Ammon's horn (tissue), 1 donor: ENCODE measurements at places on chromosomes 11 and 22.
A peak's percentile ranks its signal among the peaks of the same experiment; 100 is the strongest.

- no peak for DNase-seq
These were observed 222.3 kb downstream of the CTTN start for GRCh38 chr11:70620510-70621184.

DNA sequence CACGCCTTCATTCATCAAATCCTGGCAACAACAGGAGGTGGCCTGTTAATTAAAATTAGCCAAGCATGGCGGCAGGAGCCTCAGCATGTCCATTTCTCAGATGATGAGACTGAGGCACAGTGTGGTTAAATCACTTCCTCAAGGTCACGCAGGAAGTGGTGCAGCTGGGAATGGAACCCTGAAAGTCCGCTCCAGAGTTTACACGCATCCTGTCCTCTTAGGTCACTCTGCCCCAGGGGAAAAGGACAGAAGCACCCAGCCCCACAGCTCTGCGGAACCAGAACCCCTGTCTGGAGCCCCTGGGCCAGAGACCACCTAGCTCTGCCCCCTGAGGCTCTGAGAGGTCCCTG lies 19.6 kb downstream of the RPL3 start:
- no peak for DNase-seq

DNA sequence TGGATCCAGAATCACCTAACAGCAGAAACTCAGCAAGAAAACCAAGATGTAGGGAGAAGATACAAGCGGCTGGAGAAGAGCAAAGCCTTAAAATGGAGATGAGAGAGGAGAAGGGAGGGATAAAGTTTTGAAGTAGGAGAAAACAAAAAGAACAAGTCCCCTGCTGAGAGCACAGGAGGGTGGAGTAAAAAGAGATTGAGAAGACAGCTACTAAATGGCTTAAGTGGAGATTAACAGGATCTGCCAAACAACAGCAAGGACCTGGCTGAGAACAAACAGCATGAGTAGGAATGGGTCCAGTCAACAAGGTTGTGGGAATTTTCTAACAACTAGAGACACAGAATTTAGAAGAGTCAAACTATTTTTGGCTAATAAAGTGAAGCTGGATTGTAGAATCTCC lies 18.1 kb downstream of the BTG4 start:
- no peak for DNase-seq

DNA sequence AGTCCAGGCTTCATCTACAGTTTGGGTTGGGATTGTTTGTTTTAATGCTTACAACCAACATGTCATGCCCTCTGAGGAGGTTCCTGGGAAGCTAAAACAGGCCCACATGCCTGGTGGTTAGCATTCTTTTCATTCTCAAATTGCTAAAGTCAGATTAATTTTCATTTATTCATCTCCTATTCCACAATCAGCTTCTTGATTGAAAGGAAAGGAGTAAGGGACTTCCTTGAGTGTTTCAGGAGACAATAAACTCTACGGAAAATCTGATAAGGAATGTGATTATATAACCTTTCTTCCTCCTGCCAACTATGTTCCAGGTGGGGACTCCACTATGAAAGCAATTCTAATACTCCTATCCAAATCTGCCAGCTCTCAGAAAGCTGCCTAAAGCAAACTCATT lies 30.8 kb downstream of the MRTFA start:
- DNase-seq = no peak

DNA sequence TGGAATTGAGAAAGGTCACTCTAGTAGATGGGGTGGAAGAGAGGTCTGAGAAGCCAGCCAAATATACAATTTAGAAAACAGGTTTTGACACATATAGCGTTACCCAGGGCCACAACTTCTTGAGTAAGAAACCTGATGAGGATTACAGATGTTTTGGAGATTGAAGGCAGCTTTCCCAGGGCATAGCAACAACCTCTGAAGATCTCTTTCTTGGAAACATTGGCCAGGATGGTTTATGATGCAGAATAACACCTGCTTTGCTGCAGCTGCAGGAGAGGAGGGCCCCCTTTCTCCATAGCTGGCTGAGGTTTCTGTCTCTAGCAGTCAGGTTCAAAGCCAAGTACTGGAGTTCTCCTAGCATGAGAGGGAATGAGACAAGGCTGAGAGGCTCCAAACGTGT lies 75.1 kb upstream of the NUP50 start:
- no peak for DNase-seq

DNA sequence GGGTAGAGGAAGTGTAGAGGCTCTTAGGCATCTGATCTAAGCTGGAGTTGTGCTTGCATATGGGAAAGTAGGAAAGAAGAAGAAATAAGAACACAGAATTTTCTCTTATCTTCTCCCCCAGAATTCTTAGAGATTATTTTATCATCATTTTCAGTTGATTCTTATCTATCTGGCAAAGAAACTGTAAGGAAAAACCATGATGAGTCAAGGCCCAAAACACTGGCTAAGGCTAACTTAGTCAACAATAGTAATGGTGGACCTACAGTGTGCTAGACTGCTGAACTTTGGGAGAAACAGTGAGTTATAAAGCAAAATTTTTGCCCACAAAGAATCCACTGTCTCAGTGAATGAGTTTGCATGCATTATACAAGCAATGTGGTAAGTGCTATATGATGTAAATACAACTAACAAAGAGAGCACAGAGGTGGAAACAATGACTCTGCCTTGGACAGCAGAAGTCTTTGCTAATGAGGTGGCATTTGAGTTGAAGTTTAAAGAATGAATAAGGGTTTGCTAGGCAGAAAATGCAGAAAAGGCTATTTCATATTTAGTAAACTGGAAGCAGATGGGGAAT lies 344.5 kb upstream of the PLET1 start:
- peak; percentile 70 for DNase-seq

DNA sequence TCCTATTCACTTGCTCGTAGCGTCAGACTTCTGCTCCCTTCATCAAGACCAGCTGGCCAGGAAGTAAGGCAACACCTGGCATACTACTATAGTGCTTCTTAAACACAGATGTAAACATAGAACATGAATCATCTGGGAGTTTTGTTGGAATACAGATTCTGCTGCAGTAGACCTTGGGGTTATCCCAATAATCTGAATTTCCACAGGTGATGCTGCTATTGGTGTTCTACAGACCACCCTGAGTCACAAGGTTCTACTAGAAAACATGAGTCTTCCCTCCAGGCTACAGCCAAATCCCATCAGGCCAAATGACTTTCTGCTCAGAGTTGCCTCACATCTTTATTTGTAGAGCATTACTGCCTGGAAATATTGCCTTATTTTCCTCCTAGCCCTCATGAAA lies 175.2 kb downstream of the NELL1 start:
- DNase-seq = no peak

DNA sequence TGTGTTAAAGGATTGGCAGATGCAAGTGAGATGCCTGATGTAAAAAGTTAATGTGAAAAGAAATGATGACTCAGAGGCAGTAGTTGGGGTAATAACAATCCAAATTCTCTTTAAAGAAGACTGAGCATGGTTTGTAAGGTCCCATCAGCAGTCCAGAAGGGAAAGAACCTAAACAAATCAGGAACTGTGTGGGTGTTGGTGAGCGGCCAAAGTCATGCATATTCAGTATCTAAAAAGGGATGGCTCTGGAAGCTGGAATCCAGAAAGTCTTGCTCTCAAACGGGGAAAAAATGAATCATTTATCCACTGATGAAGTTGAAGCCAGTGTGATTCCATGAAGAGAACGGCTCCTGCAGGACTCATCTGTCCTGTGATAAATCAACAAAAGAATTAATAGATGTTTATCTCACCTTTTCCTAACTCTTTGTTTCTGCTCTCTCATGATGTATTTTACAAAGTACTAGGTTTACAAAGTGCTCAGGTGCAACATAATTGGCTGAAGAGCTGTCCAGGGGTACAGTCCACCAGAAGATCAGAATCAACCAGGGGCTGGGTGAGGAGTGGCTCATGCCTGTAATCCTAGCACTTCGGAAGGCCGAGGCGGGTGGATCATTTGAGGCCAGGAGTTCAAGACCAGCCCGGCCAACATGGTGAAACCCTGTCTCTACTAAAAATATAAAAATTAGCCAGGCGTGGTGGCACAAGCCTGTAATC lies 20.5 kb upstream of the SORL1-AS1 start:
- DNase-seq = peak; percentile 82

- peak; percentile 57 for DNase-seq
These were observed 2.9 kb upstream of the BTBD10 start for GRCh38 chr11:13465909-13466371.

DNA sequence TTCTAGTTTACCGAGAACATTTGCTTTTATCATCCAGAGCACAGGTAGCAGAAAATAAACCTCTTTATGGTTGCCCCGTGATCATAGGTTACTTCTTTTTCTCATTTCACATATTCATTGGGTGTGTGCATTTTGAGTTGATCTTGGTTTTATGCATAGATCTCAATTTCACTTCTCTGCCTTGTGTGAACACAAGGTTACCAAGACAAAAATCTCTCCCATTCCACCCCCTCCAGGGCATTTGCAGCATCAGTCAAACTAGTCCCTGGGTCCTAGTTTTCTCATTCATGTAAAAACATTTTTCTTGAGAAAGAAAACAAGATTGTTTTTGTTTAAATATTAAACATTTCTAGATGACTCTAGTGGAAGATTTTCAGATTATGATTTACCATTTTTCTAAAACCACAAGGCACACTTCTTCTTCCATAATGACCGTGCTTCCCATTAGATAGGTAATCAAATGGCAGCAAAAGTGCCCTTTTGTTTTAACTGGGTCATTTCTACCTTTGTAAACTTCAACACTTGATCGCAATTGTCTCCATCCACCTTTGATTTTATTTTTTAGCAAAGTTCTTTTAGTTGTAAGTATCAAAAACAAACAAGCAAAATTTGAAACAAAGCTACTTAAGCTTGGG lies 526.6 kb upstream of the CADM1 start:
- DNase-seq = no peak

DNA sequence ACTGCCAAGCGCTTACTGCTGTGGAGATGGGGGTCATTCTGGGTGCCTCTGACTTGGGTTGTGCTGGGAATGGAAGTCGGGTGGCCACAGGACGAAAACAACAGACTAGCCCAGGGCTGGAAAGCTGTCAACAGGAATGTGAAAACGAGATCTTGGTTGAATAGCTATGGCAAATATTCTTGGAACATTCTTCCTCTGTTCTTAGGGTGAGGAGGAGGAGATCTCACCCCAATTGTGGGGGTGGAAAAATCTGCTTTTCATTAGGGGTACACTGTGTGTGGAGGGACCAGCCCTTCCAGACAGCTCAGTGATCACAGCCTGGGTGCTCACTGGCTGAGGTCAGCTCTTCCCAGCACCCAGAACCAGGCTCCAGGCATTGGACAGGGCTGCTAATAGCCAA lies 52.0 kb upstream of the PRSS23 start:
- no peak for DNase-seq

DNA sequence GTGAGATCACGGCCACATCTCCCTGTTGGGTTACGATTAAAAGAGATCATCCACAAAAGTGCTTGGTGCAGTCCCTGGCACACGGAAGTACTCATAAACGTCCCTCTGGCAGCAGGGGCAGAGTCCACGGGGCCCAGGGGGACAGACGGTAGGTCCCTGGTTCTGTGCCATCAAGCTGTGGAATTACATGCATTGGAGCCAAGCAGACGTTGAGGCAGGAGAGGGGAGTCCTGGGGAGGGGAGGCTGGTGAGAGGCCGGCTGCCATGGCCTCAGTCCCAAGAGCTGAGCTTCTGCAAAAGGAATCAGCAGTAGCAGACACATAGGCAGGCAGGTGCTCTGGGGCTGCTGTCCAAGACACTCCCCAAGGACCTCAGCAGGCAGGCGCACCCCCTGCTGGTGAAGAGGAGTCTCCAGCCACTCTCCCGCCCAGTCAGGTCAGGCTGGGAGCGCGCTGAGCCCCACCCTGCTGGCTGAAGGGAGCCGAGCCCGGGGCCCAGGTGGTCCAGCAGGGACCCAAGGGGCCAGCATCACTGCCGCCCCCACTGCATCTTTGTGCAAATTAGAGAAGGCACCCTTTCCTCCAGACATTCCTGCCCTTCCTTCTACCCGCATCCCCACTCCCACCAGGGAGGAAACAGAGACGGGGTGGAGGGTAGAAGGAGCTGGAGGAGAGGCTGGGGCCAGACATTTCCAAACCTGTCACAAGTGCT lies 7.6 kb upstream of the KCTD17 start:
- no peak for DNase-seq

DNA sequence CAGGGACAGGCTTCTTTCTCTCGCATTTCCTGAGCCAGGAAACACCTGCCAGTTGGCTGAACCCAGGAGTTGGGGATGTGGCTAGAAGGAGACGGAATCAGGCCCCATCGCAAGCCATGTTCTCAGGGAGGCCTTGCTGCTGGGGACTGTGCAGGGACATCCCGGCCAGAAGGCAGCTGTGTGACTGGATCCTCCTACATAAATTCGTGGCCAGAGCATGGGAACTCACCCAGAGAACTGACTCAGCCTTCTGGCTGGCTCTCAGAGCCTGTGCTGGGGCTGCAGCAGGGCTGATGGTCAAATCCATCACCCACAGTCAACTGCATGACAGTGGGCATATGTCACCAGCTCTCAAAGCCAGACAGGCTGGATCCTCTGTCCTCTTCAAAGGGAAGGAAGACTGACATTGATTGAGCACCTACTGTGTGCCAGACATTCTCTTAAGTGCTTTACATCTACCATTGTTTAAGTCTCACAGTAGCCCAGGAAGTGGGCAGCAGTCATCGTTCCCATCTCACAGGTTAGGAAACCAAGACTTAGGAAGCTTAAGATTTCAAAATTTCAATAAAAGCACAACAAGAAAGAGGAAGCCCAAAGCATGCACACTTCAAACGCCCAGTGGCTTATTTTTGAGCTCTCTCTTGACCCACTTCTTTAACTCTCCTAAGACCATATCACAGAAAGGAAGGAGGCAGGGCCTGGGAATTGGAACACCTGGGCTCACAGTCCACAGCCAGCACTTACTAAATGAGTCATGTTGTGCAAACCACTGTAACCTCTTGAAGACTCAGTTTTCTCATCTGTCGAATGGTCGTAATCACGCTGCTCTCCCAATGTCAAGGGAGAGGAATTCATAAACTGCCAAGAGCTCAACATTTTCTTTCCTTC lies 30.9 kb upstream of the CACNG2 start:
- no peak for DNase-seq

DNA sequence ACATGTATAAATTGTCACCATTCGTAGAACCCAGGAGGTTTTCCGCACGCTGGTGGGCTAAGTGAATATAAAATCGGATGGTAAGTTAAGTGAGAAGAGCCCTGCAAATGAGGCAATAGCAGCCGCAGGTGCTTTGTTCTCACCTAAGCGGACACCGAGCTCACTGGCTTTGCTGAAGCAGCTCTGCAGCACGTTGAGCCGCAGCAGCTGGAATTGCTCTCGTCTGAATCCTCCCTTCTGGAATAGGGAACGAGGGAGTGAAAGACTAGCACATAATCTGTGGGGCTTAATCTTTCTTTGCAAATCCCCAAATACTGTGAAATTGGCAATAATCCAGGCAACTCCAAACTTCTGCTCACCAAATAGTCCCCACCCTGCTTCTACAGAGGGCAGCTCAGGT lies 488.1 kb downstream of the NTM start:
- DNase-seq = no peak

- DNase-seq = no peak
These were observed 59.6 kb downstream of the MTNR1B start for GRCh38 chr11:93028960-93029522.
